Dermis microvascular lymphatic vessel endothelial cell (primary cell): ENCODE measurements at places on chromosomes 7 and 10. TPM values are rescaled to one million over a fixed set of nuclear protein-coding genes. Genes with fewer than 3 reads are reported as not detected.
A peak's percentile ranks its signal among the peaks of the same experiment; 100 is the strongest.

The TSPAN13 gene
- total RNA-seq = 37.7 and 42.6 TPM in 2 replicates

The KIAA1549 gene
- total RNA-seq = 1.9 and 3.3 TPM in 2 replicates

The ITGB8 gene
- total RNA-seq = 2.2 and 5.1 TPM in 2 replicates

The MTURN gene
- total RNA-seq = 13.5 and 15.0 TPM in 2 replicates

The ANKRD61 gene
- total RNA-seq = under 0.01 and 0.25 TPM in 2 replicates

DNA sequence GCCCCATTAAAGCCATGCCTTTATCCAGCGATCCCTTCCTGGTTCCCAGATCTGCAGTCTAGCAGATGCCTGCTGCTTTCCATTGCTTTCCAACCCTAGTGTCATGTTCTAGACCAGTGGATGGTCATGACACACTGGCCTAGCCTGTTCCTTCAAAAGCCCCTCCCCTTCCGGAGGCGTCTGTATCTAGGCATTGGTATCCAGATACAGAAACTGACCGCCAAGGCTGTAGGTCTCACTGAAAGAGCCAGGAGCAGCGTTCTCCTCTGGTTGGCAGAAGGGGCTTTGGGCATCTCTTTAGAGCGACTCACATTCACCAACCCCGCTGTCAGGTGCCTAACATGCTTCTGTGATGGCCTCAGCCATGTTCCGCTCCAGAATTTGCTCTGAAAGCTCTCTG, 22.6 kb downstream of the JCAD start:
- DNase-seq = no peak

GRCh38 chr10:89295597-89295996, 6.2 kb upstream of the IFIT2 start:
- no peak for DNase-seq

DNA sequence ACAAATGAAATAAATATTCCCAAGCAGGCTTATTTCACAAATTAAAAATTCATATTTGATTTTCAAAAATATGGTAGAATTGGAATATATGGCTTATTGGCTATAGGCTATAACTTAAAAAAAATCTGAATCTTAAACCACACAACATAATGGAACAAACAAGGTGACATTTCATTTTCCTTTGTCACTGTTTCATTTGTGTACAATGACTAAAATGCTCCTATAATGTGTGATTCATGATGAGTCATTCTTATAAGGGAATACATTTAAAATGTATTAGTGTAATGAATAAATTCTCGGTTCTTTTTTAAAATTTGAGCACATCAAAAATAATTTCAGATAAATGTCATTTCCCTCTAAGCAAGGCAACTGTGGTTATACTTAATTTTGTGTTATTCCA, 148.0 kb upstream of the ANK3 start:
- DNase-seq = no peak

DNA sequence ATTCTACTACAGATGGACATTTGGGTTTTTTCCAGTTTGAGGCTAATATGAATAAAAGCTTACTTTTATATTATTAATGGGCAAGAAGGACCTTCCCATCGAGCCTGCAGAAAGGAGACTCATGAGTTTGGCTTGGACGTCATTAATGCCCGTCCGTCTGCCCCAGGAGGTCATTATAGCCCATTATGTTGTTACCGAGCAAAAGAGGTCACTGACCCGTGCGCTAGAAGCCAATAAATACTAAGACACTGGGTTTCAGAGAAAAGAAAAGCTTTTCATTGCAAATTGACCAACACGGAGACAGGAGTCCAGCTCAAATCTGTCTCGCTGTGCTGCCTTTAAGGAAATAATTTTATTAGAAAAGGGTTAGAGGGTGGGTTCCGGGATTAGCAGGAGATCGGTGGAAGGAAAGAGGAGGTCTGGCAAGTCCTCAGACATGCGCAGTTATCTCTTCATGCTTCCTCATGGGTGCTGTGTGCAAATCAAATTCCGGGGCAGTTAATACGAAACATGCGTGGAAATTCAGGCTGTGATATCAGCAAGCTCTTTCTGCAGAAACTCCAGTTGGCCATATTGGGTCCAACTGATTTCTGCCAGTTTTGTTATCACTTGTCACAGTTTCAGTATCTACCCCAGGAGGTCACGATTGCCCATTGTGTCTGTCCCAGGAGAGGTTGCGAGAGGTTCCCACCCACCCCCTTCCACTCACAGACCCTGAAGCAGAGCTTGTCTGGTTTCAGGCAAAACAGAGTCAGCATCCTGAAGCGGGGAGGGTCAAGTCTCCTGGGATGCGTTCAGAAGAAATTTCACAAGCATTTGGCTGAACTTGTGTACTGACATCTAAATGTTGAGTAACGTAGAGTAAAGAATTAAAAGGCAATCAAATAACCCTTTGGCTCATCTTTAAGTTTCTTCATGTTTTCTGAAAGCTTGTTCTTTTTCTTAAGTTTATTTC, 1.1 kb upstream of the GALNTL5 start:
- no peak for DNase-seq

GRCh38 chr10:21100871-21101514, 203.9 kb upstream of the NEBL start:
- no peak for DNase-seq

GRCh38 chr10:130577039-130577438, 440.8 kb downstream of the GLRX3 start:
- no peak for DNase-seq

DNA sequence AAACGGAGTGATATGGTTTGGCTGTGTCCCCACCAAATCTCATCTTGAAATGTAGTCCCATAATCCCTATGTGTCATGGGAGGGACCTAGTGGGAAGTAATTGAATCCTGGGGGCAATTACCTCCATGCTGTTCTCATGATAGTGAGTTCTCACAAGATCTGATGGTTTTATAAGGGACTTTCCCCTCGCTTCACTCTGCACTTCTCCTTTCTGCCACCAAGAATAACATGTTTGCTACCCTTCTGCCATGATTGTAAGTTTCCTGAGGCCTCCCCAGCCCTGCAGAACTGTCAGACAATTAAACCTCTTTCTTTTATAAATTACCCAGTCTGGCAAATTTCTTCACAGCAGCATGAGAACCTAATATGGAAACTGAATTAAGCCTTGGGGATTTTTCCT, 19.1 kb downstream of the FAM3C start:
- no peak for DNase-seq

DNA sequence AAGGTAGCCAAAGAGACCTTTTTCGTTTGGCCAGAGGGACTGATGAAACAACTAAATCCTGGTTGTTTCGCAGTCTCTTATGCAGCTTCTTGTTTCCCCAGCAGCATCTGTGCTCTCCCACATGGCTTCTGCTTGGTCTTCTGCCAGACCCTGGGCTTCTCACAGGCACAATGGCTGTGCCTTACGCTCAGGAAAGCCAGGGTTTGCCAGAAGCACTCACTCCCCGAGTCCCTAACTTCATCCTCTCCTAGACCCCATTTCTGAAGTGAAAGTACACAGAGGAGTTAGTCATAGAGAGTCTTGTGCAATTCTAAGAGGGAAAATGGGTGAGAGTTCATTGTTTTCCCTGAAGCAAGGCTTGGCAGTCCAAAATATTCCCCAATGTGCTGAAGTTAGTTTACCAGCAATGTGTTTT, 121.7 kb downstream of the EVX1 start:
- DNase-seq = no peak

DNA sequence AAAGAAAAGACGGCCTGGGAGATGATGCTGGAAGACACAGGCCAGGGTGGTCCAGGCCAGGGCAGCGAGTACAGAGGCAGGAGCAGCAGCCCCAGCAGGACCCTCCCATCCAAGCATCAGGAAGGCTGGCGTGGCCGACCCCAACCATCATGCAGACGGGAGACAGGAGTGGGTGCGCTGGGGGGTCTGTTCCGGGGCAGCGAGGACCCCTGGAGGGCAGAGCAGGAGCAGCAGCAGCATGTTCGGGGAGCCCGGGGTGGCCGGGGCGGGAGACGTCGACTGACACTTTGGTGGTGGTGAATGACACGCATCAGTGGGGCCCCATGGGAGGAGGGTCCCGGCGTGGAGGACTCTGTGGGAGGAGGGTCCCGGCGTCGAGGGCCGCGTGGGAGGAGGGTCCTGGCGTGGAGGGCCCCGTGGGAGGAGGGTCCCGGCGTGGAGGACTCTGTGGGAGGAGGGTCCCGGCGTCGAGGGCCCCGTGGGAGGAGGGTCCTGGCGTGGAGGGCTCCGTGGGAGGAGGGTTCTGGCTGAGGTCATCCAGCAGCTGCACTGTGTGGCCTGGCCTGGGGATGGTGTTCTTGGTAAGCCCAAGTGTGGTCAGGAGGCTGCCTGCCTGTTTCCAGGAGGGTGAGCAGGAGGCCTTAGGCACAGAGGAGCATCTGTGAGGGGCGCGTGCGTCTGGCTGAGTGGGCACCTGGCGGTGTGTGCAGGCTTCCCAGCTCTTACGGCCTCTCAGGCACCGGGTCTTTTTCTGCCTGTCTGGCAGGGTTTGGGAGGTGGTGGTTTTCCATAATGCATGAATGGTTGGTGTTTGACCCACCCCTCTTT, 38.9 kb downstream of the FAM20C start:
- no peak for DNase-seq

- DNase-seq = no peak
These were observed 48.6 kb upstream of the KIF5B start for GRCh38 chr10:32104622-32105509.

DNA sequence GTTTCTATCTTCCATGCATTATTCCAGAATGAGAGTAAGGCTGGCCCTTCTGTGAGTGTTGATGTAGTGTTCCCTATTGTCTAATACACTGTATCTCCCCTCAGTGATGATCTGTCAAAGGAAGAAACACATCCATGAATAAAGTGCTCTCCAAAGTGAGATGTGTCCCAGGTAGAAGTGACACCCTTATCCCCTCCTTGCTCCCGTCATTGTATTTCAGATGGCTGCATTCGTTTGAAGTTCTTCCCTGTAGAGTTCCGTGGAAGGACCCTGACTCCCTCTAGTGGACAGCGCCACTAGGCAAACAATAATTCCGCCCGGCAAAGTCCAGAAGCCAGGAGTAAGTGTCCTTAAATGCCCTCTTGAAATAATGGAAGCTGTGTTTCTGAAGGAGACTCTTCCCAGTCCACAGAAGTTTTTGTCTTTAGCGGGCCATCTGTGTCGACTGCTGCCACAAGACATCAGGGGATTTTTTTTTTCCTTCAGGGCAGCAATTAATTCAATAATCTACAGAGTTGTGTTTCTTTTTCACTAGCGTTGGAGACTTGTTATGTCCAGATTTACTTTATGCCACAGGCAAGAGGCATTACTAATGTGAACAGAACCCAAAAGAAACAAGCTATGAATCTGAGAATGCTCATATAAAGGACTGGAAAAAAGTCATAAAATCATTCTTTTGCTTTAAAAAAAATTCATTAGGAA, 64.6 kb downstream of the THNSL1 start:
- DNase-seq = peak; percentile 68

DNA sequence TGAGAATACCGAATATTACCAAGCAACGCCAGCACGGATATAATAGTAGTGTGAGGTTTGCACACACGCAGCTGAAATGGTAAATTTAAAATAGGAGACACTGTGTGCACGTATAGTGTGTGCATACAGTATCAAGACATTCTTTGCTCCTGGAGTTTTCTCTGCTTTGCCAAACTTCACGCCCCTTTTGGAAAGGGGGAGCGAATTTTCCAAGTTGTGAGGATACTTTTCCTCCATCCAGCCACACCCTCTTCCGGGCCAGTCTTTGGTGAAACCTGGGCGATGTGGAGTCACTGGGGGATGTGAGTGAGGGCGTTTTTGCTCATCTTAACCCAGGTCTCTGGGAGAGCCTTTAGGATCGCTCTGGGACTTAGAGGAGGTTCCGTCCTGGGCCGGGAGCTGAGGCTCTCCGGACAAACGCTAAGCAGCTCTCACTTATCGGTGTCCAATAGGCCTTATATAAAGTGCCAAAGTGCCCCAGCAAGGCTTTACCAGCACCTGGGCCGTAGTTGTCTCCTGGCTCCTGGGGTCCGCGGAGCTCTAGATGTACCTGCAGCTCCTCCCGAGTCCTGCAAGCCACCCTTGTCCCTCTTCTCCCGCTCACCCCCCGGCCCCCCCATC, 160.0 kb upstream of the MKI67 start:
- no peak for DNase-seq

DNA sequence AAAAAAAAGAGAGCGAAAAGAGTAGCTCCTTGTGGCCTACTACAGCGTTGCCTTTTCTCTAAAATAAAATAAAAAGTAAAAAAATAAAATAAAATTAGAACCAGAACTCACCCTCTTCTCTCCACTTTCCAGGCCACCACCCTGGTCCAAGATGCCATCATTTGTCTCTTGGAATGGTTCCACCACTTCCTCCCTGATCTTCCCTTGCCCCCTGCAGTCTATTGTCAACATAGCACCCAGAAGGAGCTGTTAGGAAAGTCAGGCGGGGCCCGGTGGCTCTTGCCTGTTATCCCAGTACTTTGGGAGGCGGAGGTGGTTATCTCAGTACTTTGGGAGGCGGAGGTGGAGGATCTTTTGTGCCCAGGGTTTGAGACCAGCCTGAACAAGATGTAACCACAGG, 7.6 kb upstream of the GRID2IP start:
- DNase-seq = peak; percentile 18

DNA sequence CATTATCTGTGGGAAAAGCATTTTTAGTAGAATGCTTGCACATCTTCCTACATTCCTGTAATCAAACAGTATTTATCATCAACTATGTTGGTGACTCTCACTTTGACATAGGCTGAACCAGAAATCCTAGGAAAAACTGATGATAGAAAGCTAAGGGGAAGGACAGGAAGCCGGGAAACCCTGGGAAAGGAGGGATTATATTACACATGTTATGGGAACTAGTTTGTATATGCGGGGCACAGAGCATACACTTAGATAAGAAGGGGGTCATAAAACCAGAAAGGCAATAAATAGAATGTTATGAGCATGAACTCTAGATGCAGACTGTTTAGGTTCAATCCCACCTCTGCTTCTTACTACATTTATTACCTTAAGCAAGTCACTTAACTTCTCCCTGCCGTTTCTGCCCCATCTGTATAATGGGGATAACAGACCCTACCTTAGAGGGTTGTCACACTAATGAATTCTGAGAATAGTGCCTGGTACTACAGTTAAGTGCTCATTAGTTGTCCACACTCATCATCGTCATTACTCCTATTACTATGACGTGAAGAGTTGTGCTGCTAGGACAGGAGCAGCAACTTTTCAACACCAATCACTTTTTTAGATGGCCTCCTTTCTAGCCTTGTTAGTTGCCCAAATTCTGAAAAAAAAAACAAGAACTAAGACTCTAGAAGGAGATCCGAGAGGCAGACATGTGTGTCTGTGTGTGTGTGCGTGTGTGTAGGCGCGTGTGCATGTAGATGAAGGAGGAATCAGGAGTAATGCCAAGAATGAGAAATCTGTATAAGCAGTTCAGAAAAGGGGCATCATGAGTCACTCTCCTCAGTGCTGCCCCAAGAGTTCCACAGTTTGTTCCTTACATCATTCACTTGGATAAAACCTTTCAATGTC, 52.2 kb downstream of the KMT2C start:
- no peak for DNase-seq

GRCh38 chr7:74606909-74607510, 50.5 kb upstream of the GTF2I start:
- no peak for DNase-seq

DNA sequence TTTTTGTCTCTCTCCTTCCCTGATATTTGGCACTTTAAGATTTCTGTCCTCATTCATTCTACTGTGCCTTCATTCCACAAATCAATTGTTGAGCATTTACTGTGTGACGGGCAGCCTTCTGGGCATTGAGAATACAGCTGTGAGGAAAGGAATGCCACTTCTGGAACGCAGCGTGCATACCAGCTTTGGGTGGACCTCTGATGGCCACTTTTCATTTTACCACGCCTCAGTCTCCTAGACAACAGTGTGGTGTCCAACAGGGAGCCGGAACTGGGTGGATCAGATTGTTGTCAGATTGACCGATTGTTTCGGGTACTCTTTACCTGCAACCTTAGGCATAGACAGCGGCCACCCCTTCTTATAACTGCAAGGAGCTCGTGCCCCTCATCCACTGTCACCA, 222.7 kb upstream of the DPP6 start:
- no peak for DNase-seq

- DNase-seq = no peak
These were observed 196.0 kb downstream of the REEP3 start for GRCh38 chr10:63717027-63717715.
